Left ventricle myocardium superior (tissue), 1 donor: ENCODE measurements at places on chromosomes 2 and 18. TPM values are rescaled to one million over a fixed set of nuclear protein-coding genes. Genes with fewer than 3 reads are reported as not detected.

DNA sequence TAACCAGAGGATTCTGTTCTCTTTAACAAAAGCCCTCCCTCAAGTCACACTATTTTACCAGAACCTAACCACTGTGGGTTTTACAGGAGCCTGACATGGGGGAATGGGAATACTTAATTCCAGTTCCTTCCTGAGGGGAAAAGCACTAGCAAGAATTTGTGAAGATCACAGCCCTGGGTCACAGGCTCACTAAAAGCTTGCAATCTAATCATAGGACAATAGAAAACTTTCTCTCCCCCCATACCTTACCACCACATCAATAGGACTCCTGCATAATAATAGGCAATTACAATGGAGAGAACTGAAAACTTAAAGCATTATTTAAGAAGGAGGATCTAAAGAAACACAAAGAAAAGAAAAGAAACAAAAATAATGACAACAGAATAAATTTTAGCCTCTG, 225.8 kb upstream of the ZNF804A start:
- no peak for DNase-seq

- no peak for DNase-seq
Measured at GRCh38 chr2:27255660-27256059, 7.2 kb downstream of the SLC30A3 start.

GALNT3 gene
- 0.17 TPM for total RNA-seq

MREG gene
- total RNA-seq, result 0.84 TPM

- no peak for DNase-seq
Measured at GRCh38 chr2:70471129-70471528, 82.5 kb downstream of the TGFA start.

DNA sequence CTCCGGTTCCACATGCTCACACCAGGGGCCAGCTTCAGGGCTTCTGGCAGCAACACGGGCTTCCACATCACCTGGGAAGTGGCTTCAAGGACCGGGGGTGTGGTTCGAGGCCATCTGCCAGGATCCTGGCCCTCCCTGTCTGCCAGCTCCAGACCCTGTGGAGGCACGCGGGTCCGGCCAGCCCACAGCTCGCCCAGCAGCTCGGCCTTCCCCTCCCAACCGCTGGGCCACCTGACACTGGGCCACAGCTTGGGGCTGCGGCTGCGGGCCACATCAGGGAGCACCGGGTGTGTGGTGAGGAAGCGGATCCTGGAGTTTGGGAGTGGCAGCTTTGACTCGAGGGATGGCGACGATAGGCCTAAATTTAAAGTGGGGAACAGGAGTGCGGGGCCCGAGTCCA, 7.0 kb downstream of the C2orf81 start:
- DNase-seq, result no peak

GRCh38 chr2:194102546-194102945, 1554.5 kb upstream of the SLC39A10 start:
- no peak for DNase-seq

MLPH gene
- 88.9 TPM for total RNA-seq

SLC11A1 gene
- total RNA-seq, result 4.5 TPM

HOXD3 gene
- 0.27 TPM for total RNA-seq

ACSL3 gene
- total RNA-seq, result 48.8 TPM

DNA sequence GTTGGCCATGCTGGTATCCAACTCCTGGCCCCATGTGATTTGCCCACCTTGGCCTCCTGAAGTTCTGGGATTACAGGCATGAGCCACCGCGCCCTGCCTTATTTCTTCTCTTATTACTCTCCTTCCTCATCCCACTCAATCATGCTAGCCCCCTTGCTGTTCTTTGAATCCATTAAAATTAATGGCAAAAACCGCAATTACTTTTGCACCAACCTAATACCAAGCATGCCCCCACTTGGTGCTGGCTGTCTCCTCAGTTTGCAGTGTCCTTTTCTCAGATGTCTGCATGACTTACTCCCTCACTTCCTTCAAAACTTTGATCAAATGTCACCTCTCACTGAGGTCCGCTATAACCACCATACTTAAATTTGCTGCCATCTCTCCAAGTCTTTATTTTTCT, 34.6 kb downstream of the DYTN start:
- DNase-seq, result no peak

LOXL3 gene
- total RNA-seq, result 2.6 TPM

GRCh38 chr2:4122726-4123125, 419.4 kb downstream of the DCDC2C start:
- no peak for DNase-seq

- DNase-seq, result peak; percentile 62
Measured at GRCh38 chr2:8238521-8239230, 443.2 kb upstream of the ID2 start.

GRCh38 chr2:231134910-231135655, 10.2 kb upstream of the HTR2B start:
- DNase-seq, result no peak

DNA sequence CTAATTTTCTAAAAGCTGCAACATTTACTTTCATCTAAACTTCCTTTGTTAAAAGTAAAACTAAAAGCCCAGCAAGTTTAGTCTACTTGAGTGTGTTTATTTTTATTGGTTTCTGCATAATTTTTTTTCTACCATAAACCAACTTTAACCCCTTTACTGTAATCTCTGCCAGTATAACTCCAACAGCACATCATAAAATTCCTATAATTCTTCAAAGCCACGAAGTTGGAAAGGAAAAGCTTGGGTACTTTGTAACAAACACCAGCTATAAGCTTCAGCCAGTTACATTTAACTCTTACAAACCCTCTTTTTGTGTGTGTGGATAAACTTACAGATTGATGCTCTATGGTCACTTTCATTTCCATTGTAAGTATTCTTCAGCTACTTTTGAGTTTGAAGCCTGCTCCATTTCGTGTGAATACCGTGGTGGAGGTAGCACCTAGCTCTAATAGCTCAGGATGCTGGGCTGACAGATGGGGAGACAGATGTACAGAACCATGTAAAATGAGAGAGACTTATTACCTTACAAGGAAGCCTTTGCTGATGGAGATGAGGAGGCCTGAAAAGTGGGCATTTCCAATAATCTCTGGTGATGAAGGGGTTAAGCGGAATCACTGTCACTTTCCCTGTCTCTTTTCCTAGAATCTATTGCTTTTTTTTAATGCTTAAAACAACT, 42.5 kb downstream of the ZEB2 start:
- DNase-seq, result no peak

MOCOS gene
- 0.27 TPM for total RNA-seq

- DNase-seq, result no peak
Measured at GRCh38 chr18:73758446-73758845, 389.2 kb downstream of the FBXO15 start.

REL gene
- total RNA-seq, result 5.6 TPM

DNA sequence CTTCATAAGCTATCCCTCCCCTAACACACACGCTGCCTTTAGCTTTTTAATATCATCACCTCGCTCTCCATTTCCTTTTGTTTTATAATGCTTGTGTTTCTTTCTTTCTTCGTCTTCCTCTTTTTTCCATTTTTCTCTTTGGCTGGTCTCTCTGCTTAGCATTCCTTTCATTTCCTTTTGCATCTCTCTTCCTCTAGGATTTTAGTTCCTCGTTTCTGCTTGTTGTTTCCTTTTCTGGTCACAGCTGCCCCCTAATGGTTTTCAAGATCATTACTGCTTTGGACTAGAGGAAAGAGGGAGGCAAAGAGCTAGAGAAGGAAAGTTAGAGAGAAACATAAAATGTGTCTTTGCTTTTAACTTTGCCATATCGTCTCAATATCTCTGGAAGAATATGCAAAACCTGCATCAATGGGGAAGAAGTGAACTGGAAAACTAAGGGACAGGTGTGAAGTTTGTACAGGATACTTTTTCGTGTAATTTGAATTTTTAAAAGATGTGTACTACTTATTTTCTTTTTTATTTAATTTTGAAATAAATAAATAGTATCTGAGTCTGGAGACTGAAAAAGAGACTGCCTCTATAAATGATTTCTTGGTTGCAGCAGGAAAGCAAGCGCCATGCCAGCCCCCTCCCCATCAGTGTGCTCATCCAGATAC, 6.3 kb upstream of the NRP2 start:
- DNase-seq, result no peak

KIF5C gene
- 0.52 TPM for total RNA-seq

- no peak for DNase-seq
Measured at GRCh38 chr2:223203971-223204929, 152.3 kb downstream of the KCNE4 start.

DNA sequence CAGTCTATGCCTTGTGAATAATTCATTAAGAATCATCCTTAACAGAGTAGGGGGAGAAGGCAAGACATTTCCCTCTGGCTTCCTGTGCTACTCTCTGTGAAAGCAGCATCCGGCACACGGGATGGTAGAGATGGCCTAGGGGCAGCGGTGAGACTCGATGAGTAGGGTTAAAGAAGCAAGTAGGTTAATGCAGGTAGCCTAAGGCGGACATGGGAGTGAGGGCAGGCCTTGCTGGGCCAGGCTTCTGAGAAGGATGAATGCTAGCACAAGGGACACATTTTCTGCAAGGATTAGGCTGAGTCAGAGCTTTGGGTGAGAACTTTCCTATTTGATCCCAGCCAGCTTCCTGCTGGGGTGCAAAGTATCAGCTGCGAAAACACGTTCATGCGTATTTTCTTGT, 80.8 kb downstream of the NXPH2 start:
- DNase-seq, result no peak

FOXI3 gene
- total RNA-seq, result not detected

SLC20A1 gene
- total RNA-seq, result 10.8 TPM

MYO5B gene
- total RNA-seq, result 1.1 TPM

- peak; percentile 47 for DNase-seq
Measured at GRCh38 chr18:61892683-61893308, at the start of gene RNF152. RNF152 (minus strand) TSS chr18:61893007; CDS start chr18:61816463, 76,544 bp downstream.

DNA sequence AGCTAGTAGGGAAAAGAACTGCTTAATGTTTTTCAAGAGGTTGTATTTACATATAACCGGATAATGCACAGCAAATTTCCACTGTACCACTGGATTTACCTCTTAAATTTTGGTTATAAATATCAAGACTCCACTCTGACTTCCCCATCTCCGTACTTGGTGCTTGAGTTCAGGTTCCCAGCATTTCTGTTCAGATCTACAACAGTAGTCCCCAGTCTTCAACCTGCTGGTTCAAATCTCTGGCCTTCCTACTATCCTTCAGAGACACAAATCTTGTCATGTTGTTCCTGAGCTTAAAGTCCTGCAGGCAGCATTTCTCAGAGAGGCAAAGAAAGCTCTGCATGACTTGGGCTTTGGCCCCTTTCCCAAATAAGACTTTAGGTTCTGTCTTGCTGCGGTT, 392.6 kb upstream of the ATP5MC3 start:
- DNase-seq, result no peak

KLHL30 gene
- 22.0 TPM for total RNA-seq

SLC4A3 gene
- 456 TPM for total RNA-seq

TCF23 gene
- total RNA-seq, result 0.10 TPM

GRCh38 chr2:232129483-232129882, 168.0 kb downstream of the DIS3L2 start:
- no peak for DNase-seq
